ENCODE measurements at places on chromosomes 7 and 10. TPM values are rescaled to one million over a fixed set of nuclear protein-coding genes. Genes with fewer than 3 reads are reported as not detected.
A peak's percentile ranks its signal among the peaks of the same experiment; 100 is the strongest.

GRCh38 chr10:114698271-114699061 lies 40.4 kb upstream of the ABLIM1 start:
- H3K36me3 ChIP-seq, result no peaks in the 10 kb centered on the region
- no peak overlapping the region for H3K4me3 ChIP-seq
- H3K4me1 ChIP-seq, result no peaks in the 10 kb centered on the region
- H3K27me3 ChIP-seq, result no peaks in the 10 kb centered on the region
- H3K27ac ChIP-seq, result no peak overlapping the region
- DNase-seq, result no peak

The CREM gene
- 40.9 TPM for total RNA-seq

DNA sequence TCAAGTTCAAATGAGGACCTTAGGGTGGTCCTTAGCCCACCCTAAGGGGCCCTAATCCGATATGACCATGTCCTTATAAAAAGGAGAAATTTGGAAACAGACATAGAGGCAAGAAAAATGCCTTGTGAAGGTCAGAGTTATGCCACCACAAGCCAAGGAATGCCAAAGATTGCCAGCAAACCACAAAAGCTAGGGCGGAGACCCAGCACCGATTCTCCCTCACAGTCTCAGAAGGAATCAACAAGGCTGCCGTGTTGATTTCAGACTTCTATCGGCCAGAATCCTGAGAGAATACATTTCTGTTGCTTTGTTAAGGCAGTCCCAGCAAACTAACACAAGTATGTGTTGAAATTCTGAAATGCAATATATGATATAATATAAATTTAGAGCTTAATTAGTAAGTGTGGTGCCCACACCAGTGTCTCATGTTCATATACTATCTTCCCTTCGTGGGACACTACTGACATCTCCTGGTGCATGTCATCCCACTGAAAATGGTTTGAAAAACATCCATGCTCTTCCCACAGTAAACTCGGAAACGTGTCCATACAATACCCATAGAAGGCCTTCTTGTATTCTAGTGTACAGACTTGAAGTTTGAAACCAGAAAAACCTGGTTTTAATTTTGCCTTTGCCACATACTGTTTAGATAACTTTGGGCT lies 349.0 kb downstream of the TNS3 start:
- no peak overlapping the region for H3K27ac ChIP-seq
- no peaks in the 10 kb centered on the region for H3K27me3 ChIP-seq
- H3K4me1 ChIP-seq, result no peaks in the 10 kb centered on the region
- no peak for DNase-seq

DNA sequence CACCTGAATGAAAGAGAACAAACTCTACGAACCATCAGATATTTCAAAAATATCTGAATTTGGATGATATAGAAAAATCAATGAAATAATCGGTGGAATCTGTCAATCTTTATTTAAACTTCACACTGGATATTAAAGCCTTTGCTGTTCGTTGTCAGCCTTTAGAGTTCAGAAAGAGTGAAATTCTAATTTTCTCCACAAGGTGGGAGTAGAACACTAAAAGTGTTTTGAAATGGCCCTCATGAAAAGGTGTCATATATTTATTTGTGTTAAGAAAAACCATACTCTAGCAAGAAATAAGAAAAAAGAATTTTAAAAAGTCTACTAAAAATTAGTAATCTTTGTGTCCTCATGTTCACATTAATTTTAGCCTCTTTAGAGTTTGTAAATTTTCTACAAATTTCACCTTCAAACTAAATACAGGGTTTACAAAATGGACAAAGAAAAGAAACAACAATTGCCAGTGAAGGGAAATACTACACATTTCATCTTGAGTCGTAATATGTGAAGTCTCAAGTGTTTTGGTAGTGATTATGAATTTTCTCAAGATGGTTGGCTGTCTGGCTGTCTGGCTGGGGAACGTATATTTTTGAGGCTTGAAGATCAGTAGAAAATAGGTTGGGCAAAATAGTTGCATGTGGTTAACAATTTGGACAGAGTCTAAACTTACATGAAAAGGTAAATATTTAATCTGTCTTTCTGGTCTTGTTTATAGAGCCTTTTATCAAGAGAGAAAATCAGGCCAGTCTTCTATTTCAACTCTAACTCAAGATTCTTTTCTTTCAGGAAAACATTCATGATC lies 43.7 kb downstream of the DNAJB9 start:
- no peaks in the 10 kb centered on the region for H3K36me3 ChIP-seq
- no peaks in the 10 kb centered on the region for H3K27me3 ChIP-seq
- H3K4me1 ChIP-seq, result peaks cover 7% of the 10 kb centered on the region
- no peak overlapping the region for H3K27ac ChIP-seq
- H3K4me3 ChIP-seq, result no peak overlapping the region
- DNase-seq, result peak; percentile 76

GRCh38 chr7:50832744-50833143 lies 50.0 kb upstream of the GRB10 start:
- H3K27me3 ChIP-seq, result no peaks in the 10 kb centered on the region
- no peak for DNase-seq
- no peak overlapping the region for H3K4me3 ChIP-seq
- H3K27ac ChIP-seq, result no peak overlapping the region
- no peaks in the 10 kb centered on the region for H3K4me1 ChIP-seq

- no peak overlapping the region for H3K27ac ChIP-seq
- no peaks in the 10 kb centered on the region for H3K36me3 ChIP-seq
- no peaks in the 10 kb centered on the region for H3K27me3 ChIP-seq
- no peak for DNase-seq
These were observed 69.2 kb upstream of the DDC start for GRCh38 chr7:50634378-50634777.

- H3K27ac ChIP-seq, result no peak overlapping the region
- no peaks in the 10 kb centered on the region for H3K36me3 ChIP-seq
- H3K4me3 ChIP-seq, result no peak overlapping the region
- H3K27me3 ChIP-seq, result no peaks in the 10 kb centered on the region
These were observed 74.2 kb upstream of the PLXNA4 start for GRCh38 chr7:132650498-132650897.

- no peak for DNase-seq
- H3K27me3 ChIP-seq, result no peaks in the 10 kb centered on the region
- no peaks in the 10 kb centered on the region for H3K36me3 ChIP-seq
- no peak overlapping the region for H3K27ac ChIP-seq
- H3K4me1 ChIP-seq, result no peaks in the 10 kb centered on the region
These were observed 254.1 kb upstream of the PFKP start for GRCh38 chr10:2813286-2813685.

DNA sequence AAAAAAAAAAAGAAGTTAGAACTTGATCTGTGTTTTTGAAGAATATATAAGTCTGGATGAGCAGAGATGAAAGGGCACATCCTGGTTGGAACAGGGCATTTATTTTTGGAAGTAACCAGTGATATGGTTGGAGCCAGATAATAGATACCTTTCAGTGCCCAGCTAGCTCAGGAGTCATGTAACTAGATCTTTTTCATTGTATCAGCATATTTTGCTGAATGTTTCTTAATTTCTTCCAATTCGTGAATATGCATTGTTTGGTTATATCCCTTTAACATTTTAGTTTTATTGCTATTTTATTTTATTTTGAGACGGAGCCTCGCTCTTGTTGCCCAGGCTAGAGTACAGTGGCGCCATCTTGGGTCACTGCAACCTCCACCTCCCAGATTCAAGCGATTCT lies 81.8 kb downstream of the LCOR start:
- no peaks in the 10 kb centered on the region for H3K36me3 ChIP-seq
- H3K4me1 ChIP-seq, result 0 out of 2 replicates have a peak, but pooled peaks cover 6% of the 10 kb centered on the region

The MEOX2 gene
- total RNA-seq, result 2.1 TPM

GRCh38 chr7:85111761-85112160 lies 75.1 kb downstream of the SEMA3D start:
- no peaks in the 10 kb centered on the region for H3K4me1 ChIP-seq
- no peaks in the 10 kb centered on the region for H3K36me3 ChIP-seq
- no peak for DNase-seq
- H3K27ac ChIP-seq, result no peak overlapping the region
- H3K4me3 ChIP-seq, result no peak overlapping the region

The PPIA gene
- 4,367 TPM for total RNA-seq

The GRID2IP gene
- total RNA-seq, result 1.5 TPM

The PTPRN2 gene
- 4.0 TPM for total RNA-seq

DNA sequence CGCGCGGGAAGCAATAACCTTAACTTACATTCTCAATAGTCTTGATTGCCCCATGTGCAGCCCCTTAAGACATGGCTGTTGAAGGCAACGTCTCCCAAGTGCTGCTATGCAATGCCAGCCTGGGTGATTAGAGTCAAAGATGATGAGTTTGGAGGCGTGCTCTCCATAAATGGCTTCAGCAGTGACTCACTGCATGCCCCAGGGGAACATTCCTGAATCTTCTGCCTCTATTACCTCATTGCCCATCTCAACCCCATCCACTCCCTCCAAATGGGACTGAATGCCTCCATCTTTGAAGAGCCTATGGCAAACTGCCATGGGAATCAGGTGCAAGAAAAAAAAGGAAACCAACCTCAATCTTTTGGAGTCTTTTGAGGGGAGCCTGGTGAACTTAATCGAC lies 282.8 kb downstream of the SNX10 start:
- H3K4me1 ChIP-seq, result no peaks in the 10 kb centered on the region
- no peak overlapping the region for H3K27ac ChIP-seq
- no peaks in the 10 kb centered on the region for H3K27me3 ChIP-seq
- H3K4me3 ChIP-seq, result no peak overlapping the region
- no peaks in the 10 kb centered on the region for H3K36me3 ChIP-seq
- no peak for DNase-seq

- H3K27me3 ChIP-seq, result no peaks in the 10 kb centered on the region
- H3K27ac ChIP-seq, result no peak overlapping the region
- peak; percentile 71 for DNase-seq
These were observed 8.8 kb downstream of the TNS3 start for GRCh38 chr7:47572939-47573757.

DNA sequence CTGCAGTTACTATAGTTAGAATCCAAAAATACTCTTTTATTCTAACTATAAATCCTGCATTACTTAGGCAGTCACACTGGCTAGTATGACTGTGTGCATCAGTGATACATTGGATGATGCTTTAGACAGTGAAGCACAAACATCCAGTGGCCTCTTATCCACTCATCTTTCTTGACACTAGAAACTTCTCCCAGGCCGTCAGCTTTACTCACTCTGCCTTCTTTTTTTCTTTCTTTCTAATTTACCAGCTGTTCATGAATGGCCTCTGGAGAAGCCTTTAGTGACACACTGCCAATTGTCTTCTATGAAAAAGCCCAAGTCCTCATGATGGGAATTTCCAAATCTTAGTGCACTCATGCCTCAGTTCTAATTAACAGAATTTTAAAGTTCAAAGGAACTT lies 26.2 kb upstream of the C10orf90 start:
- DNase-seq, result no peak
- H3K27me3 ChIP-seq, result no peaks in the 10 kb centered on the region
- no peaks in the 10 kb centered on the region for H3K4me1 ChIP-seq
- H3K36me3 ChIP-seq, result no peaks in the 10 kb centered on the region
- H3K27ac ChIP-seq, result no peak overlapping the region

DNA sequence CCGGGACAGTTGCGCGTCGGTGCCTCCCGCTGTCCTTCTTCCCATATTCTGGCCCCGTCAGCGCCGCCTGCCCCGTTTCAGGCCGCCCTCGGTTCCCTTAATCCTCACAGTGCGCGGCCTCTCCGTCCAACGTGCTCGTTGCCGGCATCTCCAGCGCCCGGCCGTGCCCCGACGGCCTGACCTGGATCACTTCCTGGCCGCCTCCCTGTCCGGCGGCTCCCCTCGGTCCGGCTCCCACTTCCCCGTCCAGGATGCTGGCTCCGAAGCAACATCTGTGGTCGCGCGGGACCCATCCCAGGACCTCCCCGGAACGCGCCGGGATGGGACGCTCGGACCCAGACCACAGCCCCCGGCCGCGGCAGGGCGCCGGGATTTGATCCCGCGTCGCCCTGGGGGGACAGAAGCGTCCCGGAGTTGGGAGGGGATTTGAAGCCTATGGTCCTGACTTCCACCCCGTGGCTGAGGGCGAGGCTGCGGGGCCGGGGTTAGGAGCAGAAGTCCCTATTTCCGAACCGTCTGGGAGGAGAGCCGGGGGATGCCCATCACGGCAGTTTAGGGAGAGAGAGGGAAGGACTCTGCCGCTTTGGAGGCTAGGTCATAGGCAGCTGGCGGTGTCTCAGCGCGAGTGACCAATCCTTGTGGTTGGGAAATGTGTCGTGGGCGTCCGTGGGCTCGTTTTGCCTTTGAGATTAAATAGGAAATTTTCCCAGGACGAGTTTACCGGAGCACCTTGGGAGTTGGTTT lies 53.8 kb downstream of the KCTD7 start:
- peak overlapping the region; percentile 82 for H3K4me3 ChIP-seq
- peaks cover 6% of the 10 kb centered on the region for H3K27me3 ChIP-seq
- H3K36me3 ChIP-seq, result no peaks in the 10 kb centered on the region

DNA sequence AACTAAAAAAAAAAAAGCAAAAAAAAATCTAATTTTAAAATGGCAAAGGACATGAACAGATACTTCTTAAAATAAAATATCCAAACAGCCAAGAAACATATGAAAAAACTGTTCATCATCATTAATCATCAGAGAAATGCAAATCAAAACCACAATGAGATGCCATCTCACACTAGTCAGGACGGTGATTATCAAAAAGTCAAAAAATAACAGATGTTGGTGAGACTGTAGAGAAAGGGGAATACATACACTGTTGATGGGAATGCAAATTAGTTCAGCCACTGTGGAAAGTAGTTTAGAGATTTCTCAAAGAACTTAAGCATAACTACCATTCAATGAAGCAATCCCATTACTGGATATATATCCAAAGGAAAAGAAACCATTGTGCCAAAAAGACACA lies 30.2 kb downstream of the COBL start:
- H3K4me3 ChIP-seq, result no peak overlapping the region
- no peak for DNase-seq
- no peaks in the 10 kb centered on the region for H3K27me3 ChIP-seq
- peaks cover 28% of the 10 kb centered on the region for H3K4me1 ChIP-seq
- H3K27ac ChIP-seq, result no peak overlapping the region
- H3K36me3 ChIP-seq, result no peaks in the 10 kb centered on the region

The C7orf57 gene
- total RNA-seq, result 0.42 TPM

The UPK3B gene
- 3.0 TPM for total RNA-seq

The GPAM gene
- 18.1 TPM for total RNA-seq

GRCh38 chr7:29564496-29565223 lies 1.0 kb downstream of the PRR15 start:
- peak overlapping the region; percentile 95 for H3K4me3 ChIP-seq
- no peaks in the 10 kb centered on the region for H3K36me3 ChIP-seq
- peaks cover 42% of the 10 kb centered on the region for H3K4me1 ChIP-seq
- H3K27ac ChIP-seq, result no peak overlapping the region
- peaks cover 28% of the 10 kb centered on the region for H3K27me3 ChIP-seq
- peak; percentile 66 for DNase-seq

- no peaks in the 10 kb centered on the region for H3K36me3 ChIP-seq
- no peak overlapping the region for H3K27ac ChIP-seq
- no peak overlapping the region for H3K4me3 ChIP-seq
- no peaks in the 10 kb centered on the region for H3K27me3 ChIP-seq
These were observed 173.9 kb downstream of the ZNF438 start for GRCh38 chr10:30857803-30858202.

The SPDYE9 gene
- total RNA-seq, result not detected

DNA sequence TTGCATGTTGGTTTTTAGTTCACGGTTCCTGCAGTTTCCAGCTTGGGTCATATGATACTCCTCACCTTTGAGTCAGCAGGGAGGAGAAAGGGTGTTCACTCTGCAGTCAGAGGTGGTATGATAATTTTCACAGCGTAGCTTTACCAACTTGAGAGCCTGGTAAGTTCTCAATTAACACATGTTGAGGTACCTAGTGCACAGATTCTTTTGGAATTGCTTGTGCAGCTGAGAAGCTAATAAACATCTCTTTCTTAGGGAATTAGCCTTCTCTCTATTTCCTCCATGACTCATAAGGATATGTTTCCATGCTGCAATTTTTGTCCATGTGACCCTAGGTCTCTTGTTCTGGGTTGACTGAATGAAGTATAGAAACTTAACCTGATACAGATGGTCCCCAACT lies 166.6 kb downstream of the KIF20B start:
- H3K4me3 ChIP-seq, result no peak overlapping the region
- H3K4me1 ChIP-seq, result peaks cover 6% of the 10 kb centered on the region
- DNase-seq, result no peak
- H3K36me3 ChIP-seq, result no peaks in the 10 kb centered on the region
